Stimulated activated CD4-positive, alpha-beta T cell treated with anti-CD3 and anti-CD28 coated beads, TNF-alpha, amount 100 ng/mL, for 48 hours (primary cell): ENCODE measurements at places on chromosomes 4 and X.
A peak's percentile ranks its signal among the peaks of the same experiment; 100 is the strongest.

GRCh38 chrX:3706481-3706880 lies 7.0 kb downstream of the PRKX start:
- DNase-seq: no peak

- no peak for DNase-seq
Observed at GRCh38 chr4:108118505-108118904, 50.2 kb downstream of the LEF1 start.

GRCh38 chr4:176107695-176108094 lies 42.1 kb downstream of the WDR17 start:
- DNase-seq: no peak

GRCh38 chr4:87038837-87039615 lies 104.2 kb downstream of the AFF1 start:
- DNase-seq: no peak

GRCh38 chr4:169253113-169253671 lies 17.6 kb downstream of the SH3RF1 start:
- DNase-seq: no peak

DNA sequence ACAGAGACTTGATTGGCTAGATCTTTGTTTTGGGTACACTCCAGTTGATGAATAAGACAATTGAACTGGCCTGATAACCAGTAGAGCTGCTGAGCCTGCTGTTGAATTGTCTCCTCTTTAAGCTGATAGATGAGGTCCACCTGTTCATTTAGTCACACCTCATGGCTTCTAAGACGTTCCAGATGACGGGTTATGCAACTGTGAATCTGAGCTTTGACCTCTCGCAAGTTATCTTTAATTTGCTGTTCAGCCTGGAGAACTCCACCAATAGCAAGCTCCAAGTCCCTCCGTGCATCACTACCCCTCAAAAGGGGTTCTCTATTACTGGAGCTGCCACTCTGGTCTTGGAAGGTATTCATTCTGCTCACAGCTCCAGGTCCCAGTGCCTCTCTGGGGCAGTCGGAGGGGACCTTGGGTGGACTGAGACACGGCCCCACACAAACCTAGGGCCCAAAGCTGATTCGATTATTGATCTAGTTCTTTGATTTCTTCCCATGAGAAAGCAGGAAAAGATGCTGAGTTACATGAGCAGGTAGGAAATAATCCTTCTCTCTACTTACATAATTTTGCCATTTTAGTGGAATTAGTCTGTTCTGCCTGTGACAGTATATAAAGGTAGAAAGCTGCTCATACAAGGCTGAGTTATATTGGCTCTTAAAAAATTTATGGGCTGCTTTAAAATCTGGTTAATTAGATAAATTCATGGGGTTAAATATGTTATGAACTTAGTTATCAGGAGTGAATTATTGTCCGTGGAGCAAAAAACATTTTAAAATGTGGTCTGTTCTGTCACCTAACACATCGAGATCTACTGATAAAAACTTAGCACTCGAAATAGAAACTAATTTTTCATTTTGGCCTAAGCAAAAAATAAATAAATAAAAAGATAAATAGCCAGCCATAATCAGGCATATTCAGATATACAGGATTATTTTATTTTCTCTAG lies 6.8 kb downstream of the MMAA start:
- DNase-seq: no peak

DNA sequence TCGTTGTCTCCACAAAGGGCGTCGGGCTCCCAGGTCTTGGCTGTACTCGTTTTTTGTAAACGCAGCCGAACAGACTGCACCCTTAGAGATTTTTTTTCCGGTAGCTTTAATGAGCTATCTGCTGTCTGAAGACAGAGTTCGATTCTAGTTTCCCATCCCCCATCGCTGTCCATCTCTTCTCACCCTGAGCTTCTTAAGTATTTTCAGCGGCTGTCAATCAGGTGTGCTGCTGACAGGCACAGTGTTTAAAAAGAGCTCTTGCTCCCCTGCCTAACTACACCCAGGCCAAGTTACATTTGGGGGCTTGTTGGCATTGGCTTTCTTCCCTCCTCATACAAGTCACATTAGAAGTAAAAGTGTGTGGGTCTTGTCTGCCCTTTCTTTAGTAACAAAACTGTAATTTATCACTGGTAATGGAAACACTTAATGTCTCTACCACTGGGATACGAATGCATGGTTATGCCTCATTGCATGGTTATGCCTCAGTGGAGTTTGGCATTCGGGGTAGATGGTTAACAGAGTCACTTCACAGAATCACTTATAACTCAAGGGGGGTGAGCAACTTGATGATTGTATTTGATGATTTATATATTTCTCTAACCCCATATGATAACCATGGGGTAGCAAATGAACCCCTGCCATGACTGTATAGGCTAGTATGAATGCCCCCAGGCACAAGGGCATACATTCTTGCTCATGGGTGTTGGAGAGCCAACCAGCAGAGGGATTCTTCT lies 1.4 kb upstream of the ARHGAP6 start:
- no peak for DNase-seq

GRCh38 chr4:101944649-101945048 lies 154.1 kb downstream of the BANK1 start:
- no peak for DNase-seq

- no peak for DNase-seq
Observed at GRCh38 chrX:132810964-132811712, 147.3 kb downstream of the HS6ST2 start.

GRCh38 chr4:7843831-7844593 lies 95.6 kb downstream of the AFAP1 start:
- peak; percentile 70 for DNase-seq

- DNase-seq: no peak
Observed at GRCh38 chrX:40772290-40772689, 36.9 kb upstream of the MED14 start.

- no peak for DNase-seq
Observed at GRCh38 chr4:123849495-123849894, 452.9 kb downstream of the SPRY1 start.

DNA sequence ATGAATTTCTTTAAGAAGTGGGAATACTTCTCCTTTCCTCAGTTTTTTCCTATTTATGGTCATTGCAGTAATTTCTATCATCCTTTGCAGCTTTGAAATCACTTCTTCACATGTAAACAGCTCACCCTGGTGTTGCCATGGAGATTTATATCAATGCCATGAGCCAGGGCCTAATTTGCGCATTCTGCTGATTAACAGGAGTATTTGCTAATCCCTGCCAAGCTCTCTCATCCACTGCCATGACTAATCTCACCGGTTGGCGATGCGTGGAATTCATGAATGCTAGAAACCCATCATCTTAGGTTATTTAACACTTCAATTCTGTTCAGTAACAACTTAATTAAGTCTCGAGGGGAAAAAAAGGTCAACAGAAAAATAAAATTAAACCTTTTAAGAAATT lies 11.8 kb upstream of the FGF13 start:
- DNase-seq: no peak
